ENCODE measurements at places on chromosomes 5 and 9.
A peak's percentile ranks its signal among the peaks of the same experiment; 100 is the strongest.

- no peak for DNase-seq
These were observed 50.8 kb upstream of the SLIT3 start for GRCh38 chr5:169351721-169352120.

GRCh38 chr5:30765227-30765626 lies 428.3 kb upstream of the CDH6 start:
- peak; percentile 28 for DNase-seq

DNA sequence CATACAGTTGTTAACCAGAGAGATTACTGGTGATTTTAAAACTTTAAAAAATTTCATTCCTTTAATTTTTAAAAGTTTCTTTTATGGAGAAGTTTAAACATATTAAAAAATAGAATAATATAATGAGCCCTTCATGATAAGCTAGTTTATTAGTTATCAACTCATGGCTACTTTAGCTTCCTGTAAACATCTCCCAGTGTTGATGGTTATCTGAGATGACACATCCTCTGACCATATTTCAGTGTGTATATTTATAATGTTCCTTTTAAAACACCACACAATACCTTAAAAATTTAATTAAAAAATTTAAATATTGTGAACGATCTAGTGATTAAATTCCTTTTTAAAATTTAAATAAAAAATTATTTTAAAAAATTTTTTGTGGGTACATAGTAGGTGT lies 74.1 kb downstream of the IPO11 start:
- no peak for DNase-seq

- peak; percentile 27 for DNase-seq
These were observed 119.2 kb downstream of the LPAR1 start for GRCh38 chr9:110919050-110919435.

GRCh38 chr9:70589571-70590314 lies 175.3 kb upstream of the KLF9 start:
- DNase-seq: peak; percentile 83

DNA sequence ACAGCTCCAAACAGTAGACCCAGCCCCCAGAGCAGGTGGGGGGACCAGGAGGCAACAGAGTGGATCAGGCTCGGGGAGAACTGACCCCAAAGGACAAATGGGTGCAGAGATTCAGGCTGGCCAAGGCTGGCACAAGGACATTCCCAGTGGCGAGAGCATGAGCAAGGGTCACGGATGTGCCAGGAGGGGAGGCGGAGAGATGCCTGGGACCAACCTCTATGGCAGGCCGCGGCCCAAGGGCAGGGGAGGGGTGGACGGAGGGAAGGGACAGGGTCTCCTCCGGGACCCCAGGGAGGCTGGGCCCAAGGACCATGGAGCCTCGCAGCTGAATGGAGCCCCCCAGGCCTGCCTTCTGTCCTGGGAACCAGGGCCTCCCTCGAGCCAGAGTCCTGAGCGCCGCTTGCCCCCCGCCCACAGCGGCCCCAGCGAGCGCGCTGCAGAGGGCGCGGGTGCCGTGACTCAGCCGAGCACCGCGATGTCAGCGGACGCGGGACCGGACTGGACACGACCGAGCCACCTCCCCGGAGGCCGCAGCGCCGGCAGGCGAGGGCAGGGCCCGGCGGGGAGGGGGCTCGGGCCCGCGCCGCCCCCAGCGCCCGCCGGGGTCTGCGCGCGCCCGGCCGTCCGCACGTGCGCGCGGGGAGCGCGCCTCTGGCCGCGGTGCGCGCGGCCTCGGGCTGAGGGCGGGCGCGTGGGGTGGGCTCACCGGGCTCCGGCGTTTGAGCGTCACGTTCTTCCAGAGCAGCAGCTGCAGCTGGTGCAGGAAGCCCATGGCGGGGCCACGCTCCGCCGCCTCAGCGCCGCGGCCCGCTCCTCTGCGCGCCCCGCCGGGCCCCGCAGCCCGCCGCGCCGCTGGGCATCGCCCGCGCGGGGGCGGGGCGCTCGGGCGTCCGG lies at the start of gene ABCA2:
Gene ABCA2 (minus strand): TSS at position 869 of the 894 bp plus-strand sequence. CDS start 97 bp downstream, at position 772.
- peak; percentile 74 for DNase-seq

DNA sequence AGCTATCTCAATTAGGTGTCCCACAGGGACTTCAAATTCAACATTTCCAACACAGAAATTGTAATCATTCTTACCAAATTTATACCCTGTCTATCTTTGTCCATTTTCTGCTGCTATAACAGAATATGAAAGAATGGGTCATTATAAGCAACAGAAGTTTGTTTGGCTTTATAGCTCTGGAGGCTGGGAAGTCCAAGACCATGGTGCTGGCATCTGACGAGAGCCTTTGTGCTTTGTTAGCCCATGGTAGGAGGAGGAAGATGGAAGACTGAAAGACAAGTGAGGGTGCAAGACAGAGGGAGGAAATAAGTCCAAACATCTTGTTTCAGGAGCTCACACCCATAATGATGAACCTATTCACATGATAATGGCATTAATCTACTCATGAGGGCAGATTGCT lies 72.2 kb downstream of the CWC27 start:
- no peak for DNase-seq

- peak; percentile 64 for DNase-seq
These were observed 133.4 kb upstream of the OTULINL start for GRCh38 chr5:14447958-14448911.

DNA sequence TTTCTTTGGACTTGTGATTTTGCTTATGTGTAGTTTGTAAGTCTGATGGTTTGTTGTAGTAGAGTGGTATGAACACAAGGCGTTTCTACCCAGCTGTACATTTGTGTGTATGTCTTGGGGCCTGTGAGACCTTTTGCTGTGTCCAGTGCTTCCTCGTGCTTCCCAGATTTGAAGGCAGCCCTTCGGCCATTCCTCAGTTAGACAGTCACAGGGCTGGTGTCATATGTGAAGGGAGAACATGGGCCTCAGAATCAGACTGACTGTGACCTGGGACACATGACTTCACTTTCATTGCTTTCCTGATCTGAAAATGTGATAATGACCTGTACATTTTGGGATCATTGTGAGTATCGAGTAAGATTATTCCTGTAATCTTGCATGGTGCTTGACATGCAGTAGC lies 140.0 kb downstream of the TRIO start:
- DNase-seq: no peak

DNA sequence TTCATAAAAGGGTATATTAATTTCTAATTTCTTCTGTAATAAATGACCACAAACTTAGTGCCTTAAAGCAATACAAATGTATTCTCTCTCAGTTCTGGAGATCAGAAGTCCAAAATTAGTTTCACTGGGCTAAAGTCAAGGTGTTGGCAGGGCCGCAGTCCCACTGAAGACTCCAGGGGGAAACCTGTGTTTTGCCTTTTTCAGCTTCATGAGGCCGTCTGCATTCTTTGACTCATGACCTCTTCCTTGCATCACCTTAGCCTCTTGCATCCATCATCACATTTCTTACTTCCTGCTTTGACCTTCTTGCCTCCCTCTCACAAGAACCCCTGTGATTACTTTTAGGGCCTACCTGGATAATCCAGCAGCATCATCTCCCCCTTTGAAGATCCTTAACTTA lies 42.0 kb upstream of the ALDH1B1 start:
- DNase-seq: no peak

- DNase-seq: peak; percentile 49
These were observed 8.7 kb upstream of the CDKN2AIPNL start for GRCh38 chr5:134420343-134420742.

DNA sequence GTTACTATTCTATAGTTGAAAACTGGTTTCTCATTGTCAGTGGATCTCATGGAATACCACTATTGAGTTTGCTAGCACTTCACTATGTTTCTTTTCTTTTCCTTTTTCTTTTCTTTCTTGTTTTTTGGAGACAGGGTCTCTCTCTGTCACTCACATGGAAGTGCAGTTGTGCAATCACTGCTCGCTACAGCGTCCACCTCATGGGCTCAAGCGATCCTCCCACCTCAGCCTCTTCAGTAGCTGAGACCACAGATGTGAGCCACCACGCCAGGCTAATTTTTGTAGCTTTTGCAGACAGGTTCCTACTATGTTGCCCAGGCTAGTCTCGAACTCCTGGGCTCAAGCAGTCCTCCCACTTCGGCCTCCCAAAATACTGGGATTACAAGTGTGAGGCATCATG lies 42.7 kb upstream of the VCAN start:
- no peak for DNase-seq

DNA sequence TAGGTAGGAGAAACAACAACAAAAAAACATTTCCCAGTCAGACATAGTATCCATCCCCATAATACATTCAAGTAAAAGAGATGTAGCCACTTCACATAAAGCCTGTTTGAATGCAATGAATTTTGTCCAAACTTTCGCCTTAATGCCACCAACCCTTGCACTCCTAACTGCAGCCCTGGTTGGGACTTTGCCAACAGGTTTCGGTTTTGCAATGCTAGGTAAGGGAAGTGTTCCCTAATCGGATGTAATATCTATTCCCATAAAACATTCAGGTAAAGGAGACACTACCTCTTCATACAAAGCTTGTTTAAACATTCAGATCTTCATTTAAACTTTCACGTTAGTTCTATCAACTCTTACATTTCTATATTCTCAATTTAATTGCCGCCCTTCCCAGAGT lies 336.1 kb downstream of the DRD1 start:
- DNase-seq: no peak

- no peak for DNase-seq
These were observed 77.5 kb upstream of the FBN2 start for GRCh38 chr5:128615578-128615977.

DNA sequence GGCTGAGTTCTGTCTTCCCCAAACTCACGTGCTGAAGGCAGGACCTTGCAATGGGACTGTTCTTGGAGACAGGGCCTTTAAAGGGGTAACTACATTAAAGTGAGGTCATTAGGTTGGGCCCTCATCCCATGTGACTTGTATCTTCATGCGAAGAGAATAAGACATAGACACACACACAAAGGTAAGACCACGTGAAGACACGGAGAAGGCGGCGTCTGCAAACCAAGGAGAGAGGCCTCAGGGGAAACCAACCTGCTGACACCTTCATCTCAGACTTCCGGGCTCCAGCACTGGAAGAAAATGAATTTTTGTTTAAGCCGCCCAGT lies 50.7 kb upstream of the KCNMB1 start:
- DNase-seq: no peak

- DNase-seq: no peak
These were observed 126.2 kb upstream of the CHD1 start for GRCh38 chr5:99054972-99055371.

DNA sequence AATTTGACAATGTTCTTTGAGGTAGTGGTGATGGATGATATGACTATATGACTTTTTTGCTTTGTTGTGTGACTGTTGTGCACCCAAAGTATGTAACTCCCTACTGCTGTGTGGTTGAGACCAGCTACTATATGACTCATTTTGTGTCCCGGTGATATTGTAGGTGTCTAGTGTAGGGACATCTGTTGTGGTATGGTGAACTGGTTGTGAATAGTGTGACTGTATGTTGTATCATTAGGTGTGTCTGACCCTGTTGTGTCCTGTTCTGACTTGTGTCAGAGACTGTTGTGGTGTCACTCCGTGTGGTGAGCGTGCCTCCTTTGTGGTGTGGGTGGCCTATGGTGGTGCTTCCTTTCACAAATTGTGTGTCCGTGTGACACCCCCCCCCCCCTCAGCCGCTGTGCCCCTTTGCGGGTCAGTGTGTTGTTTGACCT lies 11.2 kb upstream of the CXXC5 start:
- peak; percentile 64 for DNase-seq

- no peak for DNase-seq
These were observed 698.8 kb downstream of the CDH9 start for GRCh38 chr5:26339576-26339975.

DNA sequence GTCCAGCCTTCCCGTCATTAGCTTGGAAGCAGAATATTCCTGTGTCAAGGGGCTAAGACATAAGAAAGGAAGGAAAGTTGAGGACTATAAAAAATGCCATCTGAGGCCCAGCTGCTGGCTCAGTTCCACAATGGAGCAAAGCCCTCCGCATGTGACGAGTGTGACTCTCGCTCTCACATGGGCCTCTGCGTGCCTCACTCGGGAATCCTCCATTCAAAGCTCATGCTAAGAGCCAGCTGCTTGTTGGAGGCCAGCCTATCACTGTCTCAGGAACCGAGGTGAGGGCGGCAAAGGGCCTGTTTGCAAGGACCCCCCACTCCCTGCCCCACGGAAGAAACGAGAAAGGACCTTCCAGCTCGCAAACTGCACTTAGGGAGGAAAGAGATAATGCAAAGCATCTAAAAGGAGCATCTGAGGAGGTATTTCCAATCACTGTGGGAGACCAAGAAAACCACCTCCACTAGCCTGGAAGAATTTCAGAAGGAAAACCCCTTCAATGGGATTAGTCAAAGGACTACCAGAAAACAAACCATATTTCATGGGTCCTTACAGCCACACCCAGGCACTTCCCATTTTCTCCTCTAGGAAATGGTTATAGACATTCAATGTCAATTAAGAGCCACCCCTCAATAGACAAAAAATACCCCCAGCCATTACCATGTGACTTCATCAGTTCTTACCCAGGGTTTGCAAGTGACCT lies 95.3 kb downstream of the PRRT1B start:
- DNase-seq: peak; percentile 76

DNA sequence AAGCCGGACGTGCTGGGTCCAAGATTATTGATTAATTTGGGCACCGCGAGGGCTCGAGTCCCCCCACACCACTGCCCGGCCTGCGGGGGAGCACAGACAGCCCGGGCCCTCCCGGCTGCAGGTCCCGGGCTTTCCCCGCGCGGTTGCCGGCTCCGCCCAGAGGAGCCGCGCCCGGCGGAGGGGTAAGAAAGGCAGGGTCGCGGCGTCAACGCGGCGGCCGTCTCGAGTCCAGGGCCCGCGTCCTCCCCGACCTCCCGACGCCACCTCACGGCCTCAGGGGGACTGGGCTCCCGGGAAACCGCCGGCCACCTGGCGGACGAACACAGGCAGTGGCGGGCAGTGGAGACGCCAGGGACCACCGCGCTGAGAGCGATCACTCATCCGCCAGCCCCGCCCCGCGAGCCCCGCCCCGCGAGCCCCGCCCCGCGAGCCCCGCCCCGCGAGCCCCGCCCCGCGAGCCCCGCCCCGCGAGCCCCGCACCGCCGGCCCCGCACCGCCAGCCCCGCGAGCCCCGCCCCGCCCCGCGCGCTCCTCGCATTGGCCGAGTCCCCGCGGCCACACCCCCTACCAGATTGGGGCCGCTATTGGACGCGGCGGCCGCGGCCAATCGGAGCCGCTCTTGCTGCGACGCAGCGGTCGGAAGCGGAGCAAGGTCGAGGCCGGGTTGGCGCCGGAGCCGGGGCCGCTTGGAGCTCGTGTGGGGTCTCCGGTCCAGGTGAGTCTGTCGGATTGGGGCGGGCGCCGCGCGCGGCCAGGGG lies at the start of gene MRPL41:
Gene MRPL41 (plus strand): TSS at position 616 of the 758 bp plus-strand sequence. CDS start 203 bp downstream, outside the sequence.
- DNase-seq: peak; percentile 94

GRCh38 chr5:37519807-37520206 lies 140.7 kb downstream of the WDR70 start:
- no peak for DNase-seq

DNA sequence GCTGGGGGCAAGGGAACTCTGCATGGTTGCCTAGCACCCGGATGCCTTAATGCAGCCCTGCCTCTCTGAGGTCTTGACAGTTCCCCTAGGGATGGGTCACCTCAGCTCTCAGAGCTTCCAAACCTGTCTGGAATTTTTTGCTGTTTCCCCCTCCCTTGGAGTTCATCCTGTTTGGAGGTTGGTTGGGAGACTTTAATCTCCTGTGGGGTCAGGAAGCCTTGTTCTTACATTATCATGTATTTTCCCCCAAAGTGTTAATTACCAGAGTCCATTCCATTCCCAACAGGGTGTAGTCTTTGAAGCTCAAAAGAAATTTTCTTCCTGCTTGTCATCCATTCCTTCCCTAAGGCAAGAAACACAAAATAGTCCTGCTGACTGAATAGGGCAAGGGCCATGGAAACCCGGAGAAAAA lies 150.3 kb upstream of the SPRY4 start:
- DNase-seq: peak; percentile 16

Measured in GM23248 (cell line).